ENCODE measurements at places on chromosomes 1 and 21.

DNA sequence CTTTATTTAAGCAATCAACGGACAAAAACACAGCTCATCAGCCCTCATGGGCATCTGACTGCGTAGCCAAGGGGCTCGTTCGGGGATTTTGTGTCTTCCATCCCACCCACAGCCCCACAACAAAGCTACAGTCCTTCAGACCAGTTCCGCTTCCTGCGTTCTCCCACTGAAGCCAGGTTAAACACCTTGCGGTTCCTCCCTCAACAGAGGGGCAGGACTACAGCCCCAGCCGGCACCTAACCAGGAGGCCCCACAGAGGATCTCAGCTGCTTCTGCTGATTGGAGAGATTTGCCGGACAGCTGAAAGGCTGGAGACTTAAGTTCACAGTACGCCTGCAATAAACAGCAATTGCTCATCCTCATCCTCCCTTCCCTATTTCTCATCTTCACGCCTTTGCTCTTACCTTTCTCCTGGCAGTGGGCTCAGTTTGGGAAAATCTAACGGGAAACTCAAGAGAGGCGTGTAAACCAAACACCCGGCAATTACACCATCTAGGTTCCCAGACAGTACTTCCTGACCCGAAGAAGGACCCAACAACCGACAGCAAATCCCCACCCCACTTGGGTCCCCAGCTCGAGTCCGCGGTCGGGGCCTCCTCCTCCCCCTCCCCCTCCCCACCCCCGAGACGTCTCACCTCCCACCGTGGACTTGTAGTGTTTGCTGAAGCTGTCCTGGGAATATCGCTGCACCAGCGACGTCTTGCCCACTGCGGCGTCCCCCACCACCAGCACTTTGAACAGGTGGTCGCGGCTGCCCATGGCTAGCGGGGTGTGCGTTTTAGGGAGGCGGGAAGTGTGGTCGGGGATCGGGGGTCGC, 876 bp downstream of the RAB29 start:
- DNase-seq: peak; percentile 15

- DNase-seq: no peak
Measured at GRCh38 chr1:150068109-150068435, 496 bp downstream of the VPS45 start.

- no peak for DNase-seq
Measured at GRCh38 chr1:218058730-218059129, 226.4 kb upstream of the RRP15 start.

- no peak for DNase-seq
Measured at GRCh38 chr1:212827831-212828278, 19.6 kb downstream of the SPATA45 start.

- DNase-seq: no peak
Measured at GRCh38 chr1:30363031-30363430, 360.4 kb downstream of the MATN1 start.

- no peak for DNase-seq
Measured at GRCh38 chr1:25779894-25780293, 20.1 kb upstream of the SELENON start.

- no peak for DNase-seq
Measured at GRCh38 chr1:111516005-111516535, 12.6 kb upstream of the ADORA3 start.

GRCh38 chr1:50898773-50899172, 61.3 kb downstream of the FAF1 start:
- DNase-seq: no peak

DNA sequence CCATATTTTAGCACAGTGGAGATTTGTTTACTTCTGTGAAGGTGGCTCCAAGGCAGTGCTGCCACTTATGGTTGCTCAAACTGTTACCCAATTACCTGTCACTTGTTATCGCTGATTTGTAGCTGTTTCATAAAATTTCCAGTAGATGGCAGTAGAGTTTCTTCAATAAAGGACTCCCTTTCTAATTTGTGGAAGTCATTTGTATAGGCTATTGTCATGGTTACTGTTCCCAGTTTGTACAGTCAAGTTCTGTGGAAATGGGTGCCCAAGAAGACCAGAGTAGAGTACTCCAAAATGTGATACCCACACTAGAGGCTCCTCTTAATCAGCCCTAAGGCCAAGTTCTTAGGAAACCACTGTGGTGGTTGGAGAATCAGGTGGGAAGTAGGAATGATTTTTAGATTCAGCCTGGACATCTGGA, 186.1 kb downstream of the CLEC20A start:
- DNase-seq: no peak

DNA sequence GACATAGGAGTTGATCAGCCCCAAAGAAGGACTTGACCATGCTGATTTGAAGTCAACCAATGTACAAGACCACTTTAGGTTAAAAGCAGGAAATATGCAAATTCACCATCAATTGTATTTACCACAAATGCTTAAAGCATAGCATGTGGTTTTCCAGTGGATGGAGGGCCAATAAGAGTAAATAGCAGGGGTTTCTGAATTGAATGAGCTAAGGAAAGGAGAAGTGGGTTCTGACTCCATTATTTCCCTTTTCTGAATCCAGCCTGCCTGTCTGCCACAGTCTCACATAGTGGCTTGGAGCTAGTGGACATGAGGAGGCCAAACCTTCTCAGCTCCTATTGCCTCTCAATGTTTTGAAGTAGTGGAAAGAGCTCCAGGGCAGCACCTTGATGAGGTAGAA, 7.2 kb upstream of the TNFSF18 start:
- no peak for DNase-seq
